ENCODE measurements at places on chromosomes 2 and 18. TPM values are rescaled to one million over a fixed set of nuclear protein-coding genes. Genes with fewer than 3 reads are reported as not detected.

BCL2L11 gene
- total RNA-seq, result 14.8 TPM

SCYGR4 gene
- total RNA-seq, result not detected

KCNIP3 gene
- total RNA-seq, result 1.6 TPM

ANKRD23 gene
- total RNA-seq, result 0.34 TPM

LHCGR gene
- total RNA-seq, result not detected

PRKAG3 gene
- not detected for total RNA-seq

POTEC gene
- total RNA-seq, result not detected

SPP2 gene
- total RNA-seq, result not detected

SULT1C3 gene
- not detected for total RNA-seq

ACVR1C gene
- 0.34 TPM for total RNA-seq

SOCS6 gene
- total RNA-seq, result 59.8 TPM

NHEJ1 gene
- total RNA-seq, result 16.7 TPM

UGT1A4 gene
- total RNA-seq, result 1.8 TPM
